ENCODE measurements at places on chromosomes 16 and 17.

- no peak for DNase-seq
Measured at GRCh38 chr17:41695954-41696757, 7.5 kb downstream of the EIF1 start.

DNA sequence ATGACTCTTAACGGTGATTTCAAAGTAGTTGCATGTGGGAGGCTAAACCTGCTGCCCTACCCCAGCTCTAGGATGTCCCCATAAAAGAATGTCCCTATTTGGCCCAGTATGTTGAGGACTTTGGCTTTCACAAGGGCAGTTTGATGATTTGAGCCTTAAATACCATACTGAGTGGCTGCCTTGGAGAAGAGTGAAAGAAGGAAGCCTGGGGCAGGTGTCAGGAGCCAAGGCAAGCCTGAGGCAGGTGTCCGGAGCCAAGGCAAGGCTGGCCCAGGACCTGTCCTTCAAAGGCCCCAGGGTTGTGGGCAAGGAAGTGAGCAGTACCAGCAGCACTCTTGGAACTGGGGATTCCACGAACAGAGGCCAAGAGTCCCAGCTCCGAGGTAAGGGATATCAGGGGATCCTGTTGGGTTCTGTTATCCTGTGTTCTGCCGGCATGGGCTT, 18.6 kb downstream of the ST6GALNAC2 start:
- no peak for DNase-seq

- no peak for DNase-seq
Measured at GRCh38 chr17:7710301-7710700, 5.3 kb downstream of the EFNB3 start.

- DNase-seq, result no peak
Measured at GRCh38 chr16:87033541-87034300, 283.5 kb downstream of the C16orf95 start.

DNA sequence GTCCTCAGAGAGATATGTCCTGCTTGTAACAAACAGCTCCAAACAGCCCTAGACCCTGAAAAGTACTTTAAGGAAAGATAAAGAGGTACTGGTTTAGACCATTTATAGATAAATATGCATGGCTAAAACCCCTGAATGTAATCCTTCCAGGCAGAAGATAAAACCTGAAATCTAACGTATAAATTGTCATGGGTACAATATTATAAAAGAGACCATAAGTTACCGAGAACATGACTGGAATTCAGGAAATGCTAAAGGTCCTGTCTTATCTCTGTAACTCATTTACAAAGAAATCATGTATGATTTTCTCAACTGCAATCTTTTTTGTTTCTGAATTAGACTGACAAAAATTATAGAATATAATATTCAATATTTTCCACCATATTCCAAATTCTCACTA, 9.2 kb upstream of the KANSL1 start:
- DNase-seq, result no peak

- DNase-seq, result no peak
Measured at GRCh38 chr16:81817789-81818567, 38.9 kb downstream of the PLCG2 start.

- DNase-seq, result no peak
Measured at GRCh38 chr16:14263769-14264168, 192.7 kb downstream of the MRTFB start.

GRCh38 chr17:48052956-48053757, 5.0 kb downstream of the NFE2L1 start:
- no peak for DNase-seq

DNA sequence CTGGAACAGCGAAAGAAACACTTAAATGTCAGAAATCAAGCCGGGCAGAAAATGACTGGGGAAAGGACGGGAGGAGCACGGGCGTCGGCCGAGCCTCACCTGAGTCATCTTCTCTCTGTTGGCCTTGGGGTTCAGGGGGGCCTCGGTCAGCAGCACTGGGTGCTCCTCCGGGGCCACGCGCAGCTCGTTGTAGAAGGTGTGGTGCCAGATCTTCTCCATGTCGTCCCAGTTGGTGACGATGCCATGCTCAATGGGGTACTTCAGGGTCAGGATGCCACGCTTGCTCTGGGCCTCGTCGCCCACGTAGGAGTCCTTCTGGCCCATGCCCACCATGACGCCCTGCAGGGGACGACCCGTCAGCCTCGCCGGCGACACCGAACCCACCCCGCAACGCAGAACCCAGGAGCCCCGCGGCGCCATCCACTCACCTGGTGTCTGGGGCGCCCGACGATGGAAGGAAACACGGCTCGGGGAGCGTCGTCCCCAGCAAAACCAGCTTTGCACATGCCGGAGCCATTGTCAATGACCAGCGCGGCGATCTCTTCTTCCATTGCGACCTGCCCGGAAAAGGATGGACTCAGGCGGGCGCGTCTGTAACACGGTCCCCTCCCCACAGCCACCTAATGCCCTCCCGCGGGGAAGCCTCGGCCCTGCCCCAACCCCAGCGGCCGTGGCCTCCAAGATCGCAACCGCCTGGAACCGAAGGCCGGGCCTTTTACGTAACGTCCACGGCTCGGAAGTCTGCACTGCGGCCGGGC, 616 bp downstream of the ACTG1 start:
- DNase-seq, result no peak

DNA sequence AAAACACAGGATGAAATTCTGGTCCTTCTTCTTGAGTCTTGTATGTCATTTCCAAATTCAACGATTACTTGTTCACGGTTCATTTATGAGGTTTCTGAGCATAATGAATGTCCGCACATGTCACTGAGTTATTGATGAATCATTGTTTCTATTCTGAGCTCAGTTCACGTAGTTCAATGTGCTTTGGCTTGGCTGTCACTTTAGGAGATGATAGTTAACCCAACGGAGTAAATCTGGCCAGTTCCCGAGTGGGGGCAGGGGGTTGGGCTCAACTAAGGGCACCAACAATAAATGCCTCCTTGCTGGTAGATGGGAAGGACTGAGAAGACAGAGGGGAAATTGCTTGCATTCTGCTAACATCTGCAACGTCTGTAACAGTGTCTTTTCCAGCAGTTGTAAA, 239.4 kb upstream of the HSBP1 start:
- no peak for DNase-seq

- no peak for DNase-seq
Measured at GRCh38 chr16:57513371-57514102, 22.8 kb downstream of the CCDC102A start.

DNA sequence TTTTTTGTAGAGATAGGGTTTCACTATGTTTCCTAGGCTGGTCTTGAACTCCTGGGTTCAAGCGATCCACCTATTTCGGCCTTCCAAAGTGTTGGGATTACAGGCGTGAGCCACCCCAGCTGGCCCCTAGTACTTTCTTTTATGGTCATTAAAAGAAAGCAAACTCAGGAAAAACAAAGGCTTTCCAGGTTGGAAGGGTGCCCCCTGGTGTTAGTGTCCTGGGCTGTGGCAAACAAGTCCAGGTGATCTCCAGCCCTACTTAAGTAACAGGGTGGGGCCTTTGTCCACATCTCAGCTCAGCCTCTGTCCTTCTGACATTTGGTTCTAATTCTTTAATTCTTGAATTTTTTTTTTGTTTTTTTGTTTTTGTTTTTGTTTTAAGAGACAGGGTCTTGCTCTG, 6.9 kb downstream of the IGFBP4 start:
- DNase-seq, result no peak

DNA sequence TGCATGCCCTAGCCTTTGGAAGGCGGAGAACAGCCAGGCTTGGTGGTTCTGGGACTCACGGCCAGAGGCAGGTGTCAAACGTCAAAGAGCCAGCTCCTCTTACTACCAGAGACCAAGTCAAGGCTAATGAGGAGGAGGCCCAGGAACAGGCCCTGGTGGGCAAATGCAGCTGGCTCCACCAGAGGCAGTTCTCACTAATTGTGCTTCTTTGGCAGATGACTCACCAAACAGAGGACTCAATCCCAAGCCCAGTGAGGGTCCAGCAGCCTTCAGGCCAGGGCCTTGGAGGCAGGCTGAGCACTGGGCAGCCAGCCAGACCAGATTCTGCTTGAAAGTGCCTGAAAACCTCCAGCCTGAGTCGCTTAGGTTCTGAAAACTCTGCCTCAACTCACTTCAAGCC, 336.5 kb upstream of the CDH5 start:
- DNase-seq, result no peak

DNA sequence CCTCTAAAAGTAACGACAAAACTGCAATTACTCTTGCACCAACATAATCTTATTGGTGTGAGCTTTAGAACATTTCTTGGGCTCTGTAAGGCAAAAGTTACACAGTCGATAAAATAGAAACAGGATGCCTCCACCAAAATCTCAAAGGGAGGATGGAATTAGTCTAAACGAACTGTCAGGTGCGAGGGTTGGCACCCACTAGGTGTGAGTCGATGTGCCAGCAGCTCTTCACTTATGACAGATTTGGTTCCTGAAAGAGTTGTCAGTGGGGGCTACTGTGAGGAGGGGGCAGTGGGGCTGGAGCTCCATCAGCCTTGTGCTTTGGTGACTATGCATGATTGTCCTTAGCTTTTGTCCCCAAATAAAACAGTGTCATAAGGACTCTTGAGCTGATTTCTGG, 422.9 kb downstream of the TMEM114 start:
- DNase-seq, result no peak

GRCh38 chr16:86127366-86127765, 228.4 kb downstream of the IRF8 start:
- no peak for DNase-seq

GRCh38 chr16:75943705-75944514, 217.6 kb upstream of the CPHXL start:
- DNase-seq, result no peak

DNA sequence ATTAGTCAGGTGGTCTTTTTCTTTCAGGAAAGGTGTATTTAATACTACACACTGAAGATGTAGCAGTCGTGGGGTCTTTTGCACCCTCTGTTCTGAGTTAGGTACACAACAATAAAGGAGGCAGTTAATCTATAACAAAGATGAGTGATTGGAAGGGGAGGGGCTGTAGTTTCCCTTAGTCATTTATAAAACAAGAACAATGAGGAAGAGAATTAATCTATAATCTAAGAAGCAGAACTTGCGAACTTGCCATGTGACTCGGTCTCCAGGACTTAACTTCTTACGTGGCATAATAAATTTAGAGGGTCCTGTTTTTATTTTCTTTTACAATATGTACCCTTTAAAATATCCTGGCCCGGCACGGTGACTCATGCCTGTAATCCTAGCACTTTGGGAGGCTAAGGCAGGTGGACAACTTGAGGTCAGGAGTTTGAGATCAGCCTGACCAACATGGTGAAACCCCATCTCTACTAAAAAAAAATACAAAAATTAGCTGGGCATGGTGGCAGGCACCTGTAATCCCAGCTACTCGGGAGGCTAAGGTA, 8.6 kb upstream of the APPBP2 start:
- DNase-seq, result peak; percentile 63

- DNase-seq, result no peak
Measured at GRCh38 chr17:74149597-74150427, 53.7 kb upstream of the RPL38 start.

GRCh38 chr16:30941600-30942425, 7.1 kb upstream of the ORAI3 start:
- DNase-seq, result no peak

All from epithelial cell of proximal tubule (primary cell).